ENCODE measurements at places on chromosomes 3 and 15.

DNA sequence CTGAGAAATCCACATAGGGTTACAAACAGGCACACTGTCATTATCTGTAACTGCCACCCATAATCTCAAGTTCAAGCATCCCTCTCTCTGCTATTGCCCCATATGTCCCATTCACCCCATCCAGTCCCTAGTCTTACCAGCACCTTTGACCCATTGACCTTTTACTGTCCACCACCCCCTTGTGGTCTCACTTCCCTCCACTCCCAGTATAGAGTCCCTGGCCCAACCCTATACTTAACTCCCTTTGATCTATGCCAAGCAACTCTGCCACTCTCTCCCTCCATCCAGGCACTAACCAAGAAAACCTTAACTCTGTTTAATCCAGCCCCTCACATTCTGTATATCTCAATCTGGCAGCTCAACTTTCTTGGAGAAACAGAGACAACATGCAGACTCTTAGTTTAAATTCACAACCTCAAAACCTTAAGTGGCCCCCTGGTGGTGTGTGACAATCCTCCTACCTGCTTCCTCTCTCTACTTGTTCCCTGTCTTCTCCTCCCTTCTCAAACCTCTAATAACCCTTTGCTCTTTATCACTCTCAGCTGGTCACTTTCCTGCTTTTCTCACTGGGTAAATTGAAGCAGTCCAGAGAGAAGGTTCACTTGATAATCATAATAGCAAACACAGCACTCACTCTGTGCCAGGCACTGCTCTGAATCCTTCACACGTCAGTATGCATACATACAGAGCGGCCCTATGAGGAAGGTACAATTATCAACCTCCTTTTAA, 162.7 kb downstream of the STT3B start:
- no peak for DNase-seq

DNA sequence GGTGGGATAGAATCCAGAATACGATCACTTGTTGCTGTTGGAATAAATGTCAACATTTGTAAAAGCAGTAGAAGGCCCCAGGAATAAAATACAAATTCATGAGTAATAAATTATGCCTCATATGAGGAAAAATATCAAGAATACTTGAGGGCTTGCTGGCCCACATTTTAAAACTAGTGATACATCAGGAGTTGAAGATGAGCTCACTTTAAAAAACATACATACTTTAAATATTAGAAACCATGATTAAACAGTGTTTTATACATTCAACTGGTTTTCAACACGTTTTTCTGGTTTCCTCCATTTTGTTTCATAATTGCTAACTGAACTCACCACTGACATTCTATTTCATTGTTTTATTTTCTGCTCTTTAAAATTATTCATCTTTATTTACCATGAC, 141.4 kb downstream of the TFG start:
- DNase-seq = no peak

DNA sequence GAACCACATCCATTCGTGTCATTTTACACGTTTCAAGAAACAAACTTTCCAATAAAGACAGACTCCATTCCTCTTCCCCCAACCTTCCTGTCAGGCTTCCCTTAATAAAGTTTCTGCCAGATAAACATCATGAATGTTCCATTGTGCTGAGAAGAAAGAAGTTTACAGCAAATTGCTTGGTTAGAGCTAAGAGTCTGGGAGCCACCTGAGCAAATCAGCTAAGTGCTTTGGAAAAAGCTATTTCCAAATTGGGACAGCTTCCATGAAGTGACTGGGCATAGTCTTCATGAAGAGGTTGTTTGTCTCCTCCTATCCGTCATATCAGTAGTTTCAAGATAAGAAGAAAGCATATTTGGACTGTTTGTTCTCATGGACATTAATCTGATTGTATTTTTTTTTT, 77.0 kb downstream of the MAGI1 start:
- DNase-seq = no peak

DNA sequence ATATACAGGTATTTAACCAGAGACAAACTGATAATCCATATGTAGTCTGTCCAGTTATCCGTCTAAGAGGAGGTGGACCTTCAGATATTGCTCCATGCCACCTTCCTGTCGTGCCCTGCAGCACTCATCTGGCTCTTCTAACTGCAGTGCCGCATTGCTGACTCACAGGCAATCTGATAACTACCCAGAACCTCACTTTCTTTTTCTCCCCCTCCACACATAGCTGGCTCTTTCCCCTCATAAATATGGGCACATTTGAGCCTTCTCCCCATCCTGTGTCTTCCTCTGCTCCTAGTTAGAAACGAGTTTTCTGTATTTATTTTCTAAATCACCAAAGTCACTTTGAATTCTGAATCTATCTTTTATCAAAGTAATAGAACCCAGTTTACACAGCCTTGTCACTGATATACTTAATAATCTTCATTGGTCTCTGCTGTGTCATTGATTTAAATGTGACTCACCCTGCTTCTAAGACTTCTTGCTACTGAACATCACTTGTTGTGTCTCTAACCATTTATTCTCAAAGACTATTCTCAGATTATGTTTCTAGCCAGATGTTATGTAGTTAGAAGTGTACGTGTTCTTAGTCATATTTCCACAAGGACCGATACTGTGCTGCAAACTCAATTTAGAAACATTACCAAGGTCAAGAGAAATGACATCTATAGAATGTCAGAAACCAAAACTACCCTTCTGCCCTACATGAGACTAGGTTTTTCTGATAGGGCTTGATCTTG, 17.4 kb upstream of the KCNMB2 start:
- DNase-seq = no peak

GRCh38 chr3:45870099-45870498, 16.2 kb upstream of the CCR9 start:
- no peak for DNase-seq

GRCh38 chr3:24850245-24850644, 355.6 kb upstream of the THRB start:
- DNase-seq = no peak

- DNase-seq = no peak
These were observed 43.7 kb downstream of the PCSK6 start for GRCh38 chr15:101445562-101446517.

GRCh38 chr3:172076212-172076611, 36.8 kb downstream of the FNDC3B start:
- no peak for DNase-seq

- DNase-seq = no peak
These were observed 51.6 kb downstream of the SEMA3G start for GRCh38 chr3:52393131-52393807.

- DNase-seq = no peak
These were observed 9.4 kb upstream of the CHAC1 start for GRCh38 chr15:40943764-40944365.

- no peak for DNase-seq
These were observed 58.4 kb upstream of the ATP2C1 start for GRCh38 chr3:130835483-130835882.

DNA sequence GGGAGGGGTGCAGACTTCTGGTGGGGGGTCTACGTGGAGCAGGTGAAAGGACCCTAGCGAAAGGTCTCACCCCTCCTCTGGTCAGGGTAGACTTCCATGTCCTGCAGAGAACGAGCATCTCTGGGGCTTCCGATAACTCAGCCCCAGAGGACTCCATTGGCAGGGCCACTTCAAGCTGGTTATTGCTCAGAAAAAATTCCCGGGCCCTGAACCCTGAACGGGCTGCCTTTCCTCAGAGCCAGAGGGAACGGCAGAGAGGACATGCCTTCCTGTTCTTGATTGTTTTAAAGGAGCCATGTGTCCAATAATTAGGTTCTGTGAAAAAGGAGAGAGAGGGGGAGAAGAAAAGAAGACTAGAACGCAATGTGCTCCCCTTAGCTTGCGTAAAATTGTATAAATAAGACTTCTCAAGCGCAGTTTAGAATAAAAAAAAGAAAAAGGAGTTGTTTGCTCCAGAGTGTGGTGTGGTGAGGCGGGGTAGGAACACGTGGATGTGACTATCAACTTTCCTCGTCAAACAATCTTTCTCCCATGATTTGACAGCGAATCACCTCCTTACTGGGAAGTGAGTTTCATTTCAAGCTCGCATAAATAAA, 193.4 kb upstream of the UBE2E1 start:
- no peak for DNase-seq

DNA sequence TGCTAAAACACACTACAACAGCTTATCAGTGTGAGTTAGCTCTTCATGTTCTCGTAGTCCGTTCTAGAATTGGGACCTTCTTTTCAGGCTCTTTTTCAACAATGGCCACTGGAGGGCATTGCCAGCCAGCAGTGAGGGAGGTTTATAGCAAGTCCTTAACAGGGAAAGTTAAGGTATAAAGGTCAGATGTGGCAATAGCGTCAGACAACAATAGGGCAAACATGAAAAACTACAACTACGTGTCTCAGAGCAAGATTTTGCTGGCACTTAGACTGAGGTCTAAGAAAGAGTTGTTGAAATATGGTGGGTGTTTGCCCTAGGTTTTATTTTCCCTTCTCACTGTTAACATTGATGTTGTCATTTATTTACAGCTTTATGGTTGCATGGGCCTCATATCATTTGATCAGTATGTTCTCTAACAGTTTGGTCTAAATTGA, 161.4 kb downstream of the GMNC start:
- peak; percentile 18 for DNase-seq

DNA sequence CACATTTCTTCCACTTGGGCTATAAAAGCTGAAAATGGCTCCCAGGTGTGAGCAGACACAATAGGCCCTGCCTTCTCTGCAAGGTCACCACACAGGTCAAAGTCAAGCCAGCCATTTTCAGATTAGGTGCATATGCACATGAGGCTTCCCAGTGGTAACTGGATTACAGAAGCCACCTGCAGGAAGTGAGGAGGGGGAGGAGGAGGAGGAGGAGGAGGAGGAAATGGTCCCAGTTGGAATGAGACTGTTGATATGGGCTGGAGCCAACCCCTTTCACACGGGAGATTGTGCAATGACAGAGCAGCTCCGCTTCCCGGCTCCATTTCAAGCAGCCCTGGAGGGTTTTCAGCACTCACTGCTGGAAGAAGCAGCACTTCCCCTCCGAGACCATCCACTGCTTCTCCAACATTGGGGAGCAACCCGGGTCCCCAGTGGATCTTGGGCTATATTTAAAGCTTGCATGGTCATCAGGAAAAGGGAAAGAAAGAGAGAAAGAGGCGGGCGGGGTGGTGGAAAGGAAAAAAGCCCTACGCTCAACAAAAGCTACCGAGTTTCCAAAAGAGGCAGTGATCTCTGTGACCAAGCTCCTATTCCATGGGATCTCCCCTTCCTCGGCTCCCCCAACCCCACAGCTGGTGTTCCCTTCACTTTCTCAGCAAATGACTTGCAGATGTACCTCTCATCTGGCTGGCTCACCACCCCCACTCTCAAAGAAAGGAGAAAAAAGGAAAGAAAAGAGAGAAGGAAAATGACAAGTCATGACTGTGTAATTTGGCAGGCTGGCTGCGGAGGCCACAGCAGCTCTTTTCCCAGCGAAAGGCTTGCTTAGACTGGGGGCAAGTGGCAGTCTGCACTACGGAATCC, 58.3 kb downstream of the LRIG1 start:
- no peak for DNase-seq

DNA sequence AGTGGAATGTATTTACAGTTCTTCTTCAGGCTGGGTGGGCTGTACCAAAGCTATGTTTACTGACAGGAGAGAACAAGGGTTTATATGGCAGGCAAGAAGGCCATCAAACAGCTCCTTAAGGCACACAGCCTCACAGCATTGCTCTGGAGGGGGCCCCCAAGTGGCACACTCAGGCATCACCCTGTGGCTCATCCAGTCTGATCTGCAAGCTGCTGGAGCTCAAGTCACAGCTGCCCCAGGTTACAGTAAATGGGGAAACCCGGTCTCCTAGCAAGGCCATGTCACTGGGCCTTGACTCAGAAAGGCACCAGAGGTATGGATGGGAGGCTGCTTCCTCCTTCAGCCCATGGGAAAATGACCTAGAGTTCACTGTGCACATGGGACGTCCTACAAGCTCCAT, 67.5 kb downstream of the TFG start:
- DNase-seq = no peak

- no peak for DNase-seq
These were observed 323.8 kb upstream of the PPP2R3A start for GRCh38 chr3:135641761-135642160.

- no peak for DNase-seq
These were observed 53.9 kb downstream of the SV2B start for GRCh38 chr15:91153954-91154353.

- no peak for DNase-seq
These were observed 550 bp downstream of the CLN6 start for GRCh38 chr15:68228971-68229385.

- DNase-seq = no peak
These were observed 27.5 kb downstream of the RAB6B start for GRCh38 chr3:133868186-133868585.

DNA sequence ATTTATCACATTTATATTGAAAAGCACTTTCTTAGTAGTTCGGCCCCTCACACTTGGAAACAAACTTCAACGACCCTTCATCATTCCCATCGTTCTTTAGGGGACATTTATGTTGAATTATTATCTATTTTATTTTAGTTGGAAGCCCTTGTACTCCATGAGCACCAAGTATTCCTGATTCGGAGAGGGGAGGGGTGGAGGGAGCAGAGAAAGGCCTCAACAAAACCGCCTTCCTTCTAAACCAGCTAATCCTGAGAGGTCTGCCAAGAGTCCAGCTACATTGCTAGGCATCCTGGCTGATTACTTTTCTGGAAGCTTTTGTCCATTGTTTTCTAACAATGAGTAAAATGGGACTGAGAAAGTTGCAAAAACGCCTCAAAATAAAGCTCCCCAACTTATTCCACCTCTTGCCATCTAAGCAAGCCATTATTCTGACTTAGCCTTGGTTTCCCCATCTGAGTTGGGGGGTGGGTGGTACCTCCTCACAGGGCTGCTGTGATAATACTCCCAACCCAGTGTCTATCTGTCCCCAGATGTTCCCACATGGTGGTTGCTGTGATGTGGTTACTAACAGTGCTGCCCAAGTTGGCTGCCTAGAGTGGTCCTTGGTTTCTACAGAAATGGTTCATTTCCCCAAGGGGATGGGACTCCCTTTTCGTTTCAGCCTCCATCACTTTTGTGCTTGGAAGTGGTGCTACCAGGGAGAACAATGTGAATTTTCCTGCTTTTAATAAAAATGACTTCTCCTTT, 1.2 kb upstream of the TMEM158 start:
- DNase-seq = no peak

All from AG09319 (cell line).